ENCODE measurements at places on chromosomes 7 and 10.

- no peak for DNase-seq
These were observed 597.6 kb downstream of the SORCS1 start for GRCh38 chr10:106566873-106567272.

DNA sequence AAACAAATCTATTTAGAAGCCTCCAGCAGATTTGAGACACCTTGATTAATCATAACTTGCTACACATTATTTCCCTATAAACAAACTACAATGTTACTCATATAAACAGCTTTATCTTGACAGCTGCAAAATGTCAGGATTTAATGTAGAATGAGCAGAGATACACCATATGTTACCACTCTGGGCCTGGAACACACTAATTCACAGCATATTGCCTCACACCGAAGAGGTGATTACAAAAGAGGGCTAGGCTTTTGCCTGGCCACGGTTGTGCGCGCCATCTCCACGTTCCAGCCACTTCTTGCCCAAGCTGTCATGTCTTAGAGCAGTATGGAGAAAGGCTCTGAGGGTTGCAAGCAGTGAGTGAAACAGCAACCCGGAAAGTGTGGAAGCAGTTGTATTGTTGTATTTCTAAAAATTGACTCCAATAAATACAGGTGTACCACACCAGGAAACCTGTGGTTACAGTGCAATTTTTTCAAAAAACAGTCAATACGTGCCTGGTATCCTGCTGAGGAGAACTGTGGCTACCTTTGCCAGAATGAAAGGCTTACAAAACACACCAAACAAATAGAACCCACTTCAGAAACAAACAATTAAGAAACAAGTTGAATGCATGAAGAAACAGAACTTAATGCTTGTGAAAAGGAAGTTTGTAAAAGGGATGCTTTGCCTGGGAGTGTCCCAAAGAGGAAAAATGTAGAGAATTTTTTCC lies 498.1 kb downstream of the PLXNA4 start:
- no peak for DNase-seq

DNA sequence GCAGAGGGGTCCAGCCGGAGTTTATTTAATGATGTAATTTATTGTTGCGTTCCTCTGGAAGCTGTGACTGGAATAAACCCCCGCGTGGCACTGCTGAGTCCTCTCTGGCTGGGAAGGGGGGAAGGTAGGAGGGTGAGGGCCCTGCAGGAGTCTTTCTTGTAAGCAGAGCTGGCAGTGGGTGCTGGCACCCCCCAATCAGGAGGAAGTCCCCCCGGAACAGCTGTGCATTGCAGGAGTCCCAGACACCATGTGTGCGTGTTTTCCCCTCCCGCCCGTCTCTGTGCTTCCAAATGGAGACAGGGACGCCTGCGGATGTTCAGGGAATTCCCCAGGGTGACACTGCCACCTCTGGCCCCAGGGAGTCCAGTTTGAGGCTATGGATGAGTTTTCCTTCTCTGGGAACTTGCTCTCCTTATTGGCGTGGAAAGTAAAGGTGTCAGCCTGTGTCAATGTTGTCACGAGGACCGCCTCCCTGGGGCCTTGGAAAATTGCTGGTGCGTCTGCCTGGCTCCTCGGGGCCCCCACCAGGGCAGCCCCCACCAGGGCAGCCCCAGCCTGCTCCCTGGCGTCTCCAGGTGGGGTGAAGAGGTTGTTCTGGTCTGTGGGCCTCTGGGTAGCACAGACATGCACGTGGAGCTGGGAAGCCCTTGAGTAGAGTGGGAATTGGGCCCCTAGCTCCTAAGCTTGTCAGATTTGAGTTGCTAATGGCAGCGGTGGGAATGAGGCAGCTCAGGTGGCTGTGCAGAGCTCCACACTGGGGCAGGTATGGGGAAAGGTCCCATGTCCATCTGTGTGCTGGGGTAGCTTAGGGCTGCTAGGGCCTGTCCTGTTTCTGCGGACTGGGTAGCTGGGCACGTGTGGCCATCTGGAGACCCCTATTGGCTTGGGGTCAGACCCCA lies 2.7 kb downstream of the FZD9 start:
- DNase-seq = no peak

DNA sequence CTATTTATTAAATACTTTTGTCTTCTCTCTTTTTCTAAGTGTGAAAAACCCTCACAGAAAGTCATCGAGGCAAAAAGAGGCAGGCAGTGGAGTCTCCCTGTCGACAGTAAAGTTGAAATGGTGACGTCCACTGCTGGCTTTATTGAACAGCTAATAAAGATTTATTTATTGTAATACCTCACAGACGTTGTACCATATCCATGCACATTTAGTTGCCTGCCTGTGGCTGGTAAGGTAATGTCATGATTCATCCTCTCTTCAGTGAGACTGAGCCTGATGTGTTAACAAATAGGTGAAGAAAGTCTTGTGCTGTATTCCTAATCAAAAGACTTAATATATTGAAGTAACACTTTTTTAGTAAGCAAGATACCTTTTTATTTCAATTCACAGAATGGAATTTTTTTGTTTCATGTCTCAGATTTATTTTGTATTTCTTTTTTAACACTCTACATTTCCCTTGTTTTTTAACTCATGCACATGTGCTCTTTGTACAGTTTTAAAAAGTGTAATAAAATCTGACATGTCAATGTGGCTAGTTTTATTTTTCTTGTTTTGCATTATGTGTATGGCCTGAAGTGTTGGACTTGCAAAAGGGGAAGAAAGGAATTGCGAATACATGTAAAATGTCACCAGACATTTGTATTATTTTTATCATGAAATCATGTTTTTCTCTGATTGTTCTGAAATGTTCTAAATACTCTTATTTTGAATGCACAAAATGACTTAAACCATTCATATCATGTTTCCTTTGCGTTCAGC lies 43.4 kb downstream of the TARP start:
- no peak for DNase-seq

DNA sequence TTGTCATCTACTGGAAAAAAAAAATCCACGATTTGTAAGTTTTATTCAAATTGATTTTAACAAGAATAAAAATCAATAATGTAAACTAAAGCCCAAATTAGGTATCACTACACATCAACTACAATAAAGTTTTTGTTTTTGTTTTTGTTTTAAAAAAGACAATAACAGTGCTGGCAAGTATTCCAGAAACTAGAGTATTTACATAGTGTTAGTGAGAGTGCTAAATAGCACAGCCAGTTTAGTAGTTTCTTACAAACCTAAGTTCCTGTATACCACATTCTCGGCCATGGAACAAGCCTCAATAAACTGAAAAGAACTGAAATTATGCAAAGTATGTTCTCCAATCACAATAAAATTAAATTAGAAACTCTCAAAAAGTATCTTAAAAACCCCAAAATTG lies 8.1 kb downstream of the ARHGAP12 start:
- no peak for DNase-seq

DNA sequence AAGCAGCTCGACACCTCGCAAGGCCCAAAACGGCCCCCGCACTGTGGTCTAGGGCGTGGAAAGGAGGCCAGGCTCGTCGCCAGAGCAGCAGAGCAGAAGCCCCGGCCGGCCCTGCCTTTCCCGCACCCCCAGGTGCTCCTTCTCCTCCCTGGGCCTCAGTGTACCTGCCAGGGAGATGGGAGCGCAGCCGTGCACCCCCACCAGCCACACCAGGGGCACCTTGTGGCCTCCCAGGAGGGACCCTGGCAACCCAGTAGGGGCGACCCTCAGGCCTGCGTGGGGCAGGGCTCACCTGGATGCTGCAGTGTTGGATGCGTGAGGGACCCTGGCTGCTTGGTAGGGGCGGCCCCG lies 9.5 kb downstream of the PDGFA start:
- DNase-seq = no peak

DNA sequence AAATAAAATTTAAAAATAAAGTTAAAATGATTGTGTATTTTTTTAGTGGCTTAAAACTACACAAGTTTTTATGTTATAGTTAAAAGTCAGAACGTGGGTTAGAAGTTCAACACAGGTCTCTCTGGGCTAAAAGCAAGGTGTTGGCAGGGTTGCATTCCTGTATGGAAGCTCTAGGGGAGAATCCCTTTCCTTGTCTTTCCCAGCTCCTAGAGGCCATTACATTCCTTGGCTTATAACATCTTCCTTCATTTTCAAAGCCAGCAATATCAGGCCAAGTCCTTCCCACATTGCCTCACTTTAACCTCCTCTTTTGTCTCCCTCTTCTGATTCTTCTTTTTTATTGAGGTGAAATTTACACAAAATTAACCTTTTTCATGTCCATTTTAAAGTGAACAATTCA lies 52.4 kb upstream of the EEPD1 start:
- DNase-seq = no peak

GRCh38 chr7:17552373-17552772 lies 253.9 kb downstream of the AHR start:
- DNase-seq = peak; percentile 15

DNA sequence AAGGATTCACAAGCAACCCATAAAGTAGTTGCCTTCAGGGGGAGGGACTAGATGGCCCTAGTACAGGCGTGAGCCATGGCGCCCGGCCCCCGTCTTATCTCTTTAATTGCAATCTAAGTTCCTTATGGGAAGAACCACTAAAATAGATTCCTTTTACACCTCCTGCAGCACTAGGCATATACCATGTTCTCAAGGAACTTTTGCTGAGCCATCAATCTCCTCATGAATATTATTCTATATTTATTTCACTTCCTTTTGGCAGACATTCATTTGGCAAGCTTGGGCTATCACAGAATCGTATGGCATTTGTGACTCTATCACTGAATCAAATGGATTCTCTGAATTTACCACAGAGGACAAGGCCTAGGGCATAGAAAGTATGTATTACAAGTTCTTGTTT lies 14.8 kb upstream of the DNAJC12 start:
- no peak for DNase-seq

- DNase-seq = no peak
These were observed 125.9 kb downstream of the TRRAP start for GRCh38 chr7:99004216-99004615.

GRCh38 chr7:144454-144826 lies 47.9 kb upstream of the FAM20C start:
- no peak for DNase-seq

DNA sequence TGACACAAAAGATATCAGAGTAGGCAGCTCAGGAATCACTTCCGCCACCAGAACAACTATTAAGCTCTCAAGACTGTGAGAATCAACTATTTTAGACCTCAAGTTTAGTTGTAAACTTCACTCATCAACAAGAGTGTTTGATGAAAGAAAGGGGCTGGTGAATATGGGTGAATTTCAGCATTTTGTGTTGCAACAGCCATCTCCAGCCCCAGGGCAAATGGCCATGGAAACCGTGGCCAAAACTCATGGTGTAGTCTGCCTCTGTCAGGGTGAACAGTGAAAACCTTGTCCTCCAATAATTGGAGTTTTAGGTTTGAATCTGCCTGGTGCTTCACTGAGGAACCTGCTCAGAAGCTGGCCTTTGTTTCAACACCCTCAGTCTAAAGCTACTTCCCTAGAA lies 60.0 kb downstream of the POLR1F start:
- DNase-seq = no peak

DNA sequence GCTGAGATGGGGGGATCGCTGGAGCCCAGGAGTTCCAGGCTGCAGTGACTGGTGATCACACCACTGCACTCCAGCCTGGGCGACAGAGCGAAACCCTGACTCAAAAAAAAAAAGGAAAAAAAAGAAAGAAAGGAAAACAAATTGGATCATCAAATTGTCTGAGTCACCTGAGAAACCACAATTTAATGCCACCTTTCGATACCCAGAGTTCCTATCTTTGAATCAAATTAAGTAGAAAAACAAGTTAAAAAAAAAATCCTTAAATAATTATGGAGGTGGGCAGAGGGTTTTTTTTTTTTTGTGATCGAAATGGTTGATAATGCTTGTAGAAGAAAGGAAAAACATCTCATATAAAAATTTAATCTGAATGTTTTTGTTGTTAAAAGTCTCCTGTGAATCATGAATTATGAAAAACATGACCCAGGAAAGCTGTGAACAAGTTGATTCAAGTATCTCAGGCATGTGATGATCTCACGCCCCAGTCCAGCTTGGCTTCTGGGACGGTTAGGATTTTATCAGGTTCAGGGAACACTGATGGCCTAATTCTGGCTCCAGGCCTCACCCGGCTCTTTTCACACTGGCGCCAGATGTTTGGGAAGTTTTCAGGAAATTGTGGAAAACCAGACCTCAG lies 25.3 kb upstream of the CUX1 start:
- peak; percentile 49 for DNase-seq

DNA sequence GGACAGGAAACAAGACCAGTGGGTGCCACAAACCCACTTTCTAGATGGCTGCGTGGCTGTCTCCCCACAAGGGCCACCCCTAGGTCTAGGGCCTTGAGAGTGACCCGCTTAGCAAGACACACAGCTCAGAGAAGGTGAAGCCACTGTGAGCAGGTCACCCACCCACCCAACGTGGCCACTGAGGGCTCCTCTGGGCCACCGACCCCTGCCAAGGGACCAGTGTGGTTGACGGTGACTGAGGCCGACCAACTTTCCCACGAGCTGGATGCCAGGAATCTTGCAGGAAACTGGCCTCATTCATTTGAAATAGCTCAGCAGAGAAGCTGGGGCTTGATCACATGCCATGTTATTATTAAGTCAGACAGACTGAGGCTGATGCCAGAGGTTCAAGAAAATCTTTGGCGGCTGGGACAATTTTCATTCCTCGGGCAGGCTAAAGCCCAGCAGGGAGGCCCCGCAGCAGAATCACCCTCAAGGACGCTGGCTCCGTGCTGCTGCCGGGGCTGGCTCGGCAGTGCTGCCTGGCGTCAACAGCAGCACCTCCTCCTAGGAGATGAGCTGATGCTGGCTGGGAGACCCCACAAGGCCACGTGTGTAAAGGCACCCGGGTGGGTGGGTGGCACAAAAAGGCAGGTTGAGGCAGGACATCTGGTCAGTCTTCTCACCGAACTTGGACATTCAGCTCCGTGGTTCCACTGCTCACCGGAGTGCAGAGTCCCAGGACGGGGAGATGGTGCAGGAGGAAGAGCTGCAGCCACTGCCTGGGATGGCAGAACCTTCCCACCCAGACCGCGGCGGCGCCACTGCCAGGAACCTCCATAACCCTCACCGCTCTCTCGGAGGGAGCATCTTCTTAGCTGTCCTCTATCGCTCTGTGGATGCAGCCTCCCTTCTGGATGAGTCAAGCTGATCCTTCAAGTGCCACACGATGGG lies 57.8 kb downstream of the ZRANB1 start:
- DNase-seq = no peak

DNA sequence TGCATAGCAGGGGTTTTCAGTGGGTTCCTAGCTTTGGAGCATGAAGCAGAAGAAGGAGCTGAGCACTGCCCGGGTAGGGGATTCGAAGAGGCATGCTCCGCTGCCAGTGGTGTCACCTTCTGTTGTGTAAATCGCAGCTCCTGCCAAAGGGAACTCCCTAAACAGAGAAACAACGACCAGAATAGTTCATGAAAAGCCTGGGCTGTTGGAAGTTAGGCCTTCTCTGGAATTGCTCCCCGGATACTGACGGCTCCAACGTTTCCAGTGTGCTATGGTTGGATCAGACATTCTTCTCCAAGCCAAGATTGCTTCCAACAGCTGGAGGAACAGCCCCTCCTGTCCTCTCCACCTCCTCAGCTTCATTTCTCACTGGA lies 546.0 kb upstream of the FZD8 start:
- peak; percentile 41 for DNase-seq

- no peak for DNase-seq
These were observed 333.7 kb downstream of the NRG3 start for GRCh38 chr10:82208726-82209125.

DNA sequence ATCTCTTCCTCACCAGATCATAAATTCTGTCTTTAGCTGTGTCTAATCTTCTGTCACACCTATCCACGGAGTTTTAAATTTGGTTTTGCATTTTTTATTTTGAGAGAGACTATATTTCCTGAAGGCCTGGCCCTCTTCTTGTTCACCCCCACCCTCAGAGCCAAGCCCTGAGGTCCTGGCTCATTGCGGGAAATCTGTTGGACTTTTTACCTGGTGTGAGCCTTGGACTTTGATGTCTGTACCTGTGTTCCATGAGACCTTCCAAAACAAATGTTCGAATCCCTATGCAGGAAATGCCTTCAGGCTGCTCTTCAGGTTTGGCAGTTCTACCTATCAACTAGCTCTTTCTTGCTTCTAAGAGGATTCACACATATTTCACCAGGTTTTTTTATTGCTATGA lies 175.2 kb upstream of the GRB10 start:
- DNase-seq = no peak
